ENCODE measurements at places on chromosomes 13 and 19. TPM values are rescaled to one million over a fixed set of nuclear protein-coding genes. Genes with fewer than 3 reads are reported as not detected.

DNA sequence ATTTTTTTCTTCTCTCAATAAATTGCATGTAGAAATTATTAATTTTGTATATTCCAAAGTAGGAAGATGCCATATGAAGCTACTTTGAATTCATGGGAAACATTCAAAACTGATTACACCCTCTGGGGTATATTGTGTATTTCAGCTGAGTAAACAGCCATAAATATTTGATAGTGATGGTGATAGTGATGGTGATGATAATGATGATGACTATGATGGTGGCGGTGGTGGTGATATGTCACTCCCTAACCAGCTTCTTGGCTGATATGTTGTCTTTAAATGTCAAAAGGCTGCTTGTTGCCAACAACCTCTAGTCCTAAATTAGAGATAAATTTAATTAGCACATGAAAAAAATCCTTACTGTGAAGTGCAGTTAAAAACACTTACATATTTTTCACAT lies 102.0 kb downstream of the LRCH1 start:
- H3K27ac ChIP-seq, result no peak overlapping the region
- H3K36me3 ChIP-seq, result peaks cover 2% of the 10 kb centered on the region
- H3K27me3 ChIP-seq, result no peaks in the 10 kb centered on the region
- no peak for DNase-seq
- H3K4me1 ChIP-seq, result peaks cover 4% of the 10 kb centered on the region
- H3K4me3 ChIP-seq, result no peak overlapping the region

GRCh38 chr13:24896061-24896460 lies 132.1 kb downstream of the RNF17 start:
- peaks cover 15% of the 10 kb centered on the region for H3K36me3 ChIP-seq
- peaks cover 9% of the 10 kb centered on the region for H3K4me1 ChIP-seq
- no peak for DNase-seq
- no peaks in the 10 kb centered on the region for H3K27me3 ChIP-seq
- no peak overlapping the region for H3K4me3 ChIP-seq

GRCh38 chr13:72071713-72072112 lies 204.7 kb upstream of the DACH1 start:
- H3K27me3 ChIP-seq, result no peaks in the 10 kb centered on the region
- no peaks in the 10 kb centered on the region for H3K4me1 ChIP-seq
- no peak overlapping the region for H3K27ac ChIP-seq
- no peak overlapping the region for H3K4me3 ChIP-seq
- no peaks in the 10 kb centered on the region for H3K36me3 ChIP-seq

DNA sequence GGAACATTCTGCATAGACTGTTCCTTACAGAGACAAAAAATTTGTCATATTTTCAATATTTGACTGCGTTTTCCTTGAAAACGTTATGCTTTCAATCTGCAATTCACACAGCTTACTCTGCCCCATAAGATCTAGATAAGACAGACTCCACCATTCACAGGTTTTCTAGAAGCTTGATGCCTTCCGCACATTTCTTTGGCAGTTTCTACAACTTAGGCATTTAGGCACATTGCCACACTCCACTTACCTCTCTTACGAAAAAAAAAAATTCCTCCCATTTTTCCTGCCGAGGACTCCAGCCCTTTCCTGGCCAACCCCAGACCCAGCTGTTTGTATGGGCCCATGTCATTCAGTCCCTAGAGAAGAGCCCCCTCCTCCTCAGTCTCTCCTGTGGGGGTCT lies 11.2 kb downstream of the ATP12A start:
- H3K36me3 ChIP-seq, result peaks cover 7% of the 10 kb centered on the region
- peak overlapping the region; percentile 16 for H3K27ac ChIP-seq

- no peaks in the 10 kb centered on the region for H3K27me3 ChIP-seq
- H3K36me3 ChIP-seq, result no peaks in the 10 kb centered on the region
- no peak for DNase-seq
- H3K4me1 ChIP-seq, result peaks cover 21% of the 10 kb centered on the region
These were observed 5.0 kb upstream of the MTIF3 start for GRCh38 chr13:27455331-27455855.

DNA sequence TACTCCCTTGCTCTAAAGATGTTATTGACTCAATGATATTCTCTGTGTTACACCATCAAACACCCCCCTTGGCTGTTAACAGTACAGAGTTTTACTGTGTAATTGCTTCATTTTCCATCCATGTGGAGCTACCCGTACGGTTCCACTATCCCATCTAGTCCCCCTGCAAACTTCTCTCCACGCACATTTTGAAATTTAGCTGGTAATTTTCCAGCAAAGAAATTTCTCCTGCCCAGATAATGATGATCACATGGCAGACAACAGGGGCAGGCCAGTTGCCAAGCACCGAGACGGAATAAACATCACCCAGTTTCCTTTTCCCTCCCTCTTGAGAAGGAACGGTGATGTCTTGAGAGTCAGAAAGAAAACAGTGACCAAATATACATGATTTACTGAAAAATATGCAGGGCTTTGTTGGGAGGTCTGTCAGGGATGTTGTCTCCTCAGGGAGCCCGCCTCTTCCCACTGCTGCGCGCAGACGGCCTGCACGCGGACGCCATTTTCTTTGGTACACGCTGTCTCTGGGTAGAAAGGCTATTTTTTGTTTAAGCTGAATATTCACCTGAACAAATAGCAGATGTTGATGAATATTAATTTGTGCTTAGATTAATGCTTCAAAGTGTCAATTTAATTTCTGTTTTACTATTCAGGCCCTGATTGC lies 109.9 kb downstream of the OLFM4 start:
- H3K27me3 ChIP-seq, result no peaks in the 10 kb centered on the region
- H3K27ac ChIP-seq, result no peak overlapping the region
- no peak for DNase-seq
- no peaks in the 10 kb centered on the region for H3K36me3 ChIP-seq

GRCh38 chr13:107942030-107942617 lies 273.2 kb downstream of the LIG4 start:
- no peak overlapping the region for H3K27ac ChIP-seq
- no peaks in the 10 kb centered on the region for H3K36me3 ChIP-seq
- DNase-seq, result no peak
- no peaks in the 10 kb centered on the region for H3K4me1 ChIP-seq
- H3K4me3 ChIP-seq, result no peak overlapping the region
- no peaks in the 10 kb centered on the region for H3K27me3 ChIP-seq

DNA sequence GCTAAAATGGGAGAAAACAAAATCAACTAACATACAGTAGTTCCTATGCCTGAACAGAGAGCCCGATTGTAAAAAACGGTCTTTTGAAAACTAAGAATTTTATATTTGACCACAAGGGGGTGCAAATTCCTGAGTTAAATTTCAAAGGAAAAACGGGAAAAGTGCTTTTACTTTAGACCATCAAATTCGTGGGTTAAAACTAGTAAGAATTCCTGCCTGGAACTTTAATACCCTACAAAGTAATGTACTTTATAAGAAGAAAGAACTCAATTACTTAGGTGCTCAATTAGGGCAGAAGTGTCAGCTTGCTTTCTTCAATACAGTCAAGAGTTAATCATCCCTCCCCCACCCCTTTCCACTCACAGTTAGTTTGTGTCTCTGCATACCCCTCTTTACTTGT lies 69.8 kb downstream of the KCNRG start:
- no peak overlapping the region for H3K4me3 ChIP-seq
- peak overlapping the region; percentile 56 for H3K27ac ChIP-seq

SBSN gene
- not detected for total RNA-seq

ZNF235 gene
- 4.2 TPM for total RNA-seq

TNFSF9 gene
- total RNA-seq, result 3.3 TPM

PARP4 gene
- total RNA-seq, result 44.7 TPM

RASIP1 gene
- total RNA-seq, result 0.10 TPM

LGALS4 gene
- total RNA-seq, result 2.4 TPM
